ENCODE measurements at places on chromosomes 2 and 18. TPM values are rescaled to one million over a fixed set of nuclear protein-coding genes. Genes with fewer than 3 reads are reported as not detected.

DNA sequence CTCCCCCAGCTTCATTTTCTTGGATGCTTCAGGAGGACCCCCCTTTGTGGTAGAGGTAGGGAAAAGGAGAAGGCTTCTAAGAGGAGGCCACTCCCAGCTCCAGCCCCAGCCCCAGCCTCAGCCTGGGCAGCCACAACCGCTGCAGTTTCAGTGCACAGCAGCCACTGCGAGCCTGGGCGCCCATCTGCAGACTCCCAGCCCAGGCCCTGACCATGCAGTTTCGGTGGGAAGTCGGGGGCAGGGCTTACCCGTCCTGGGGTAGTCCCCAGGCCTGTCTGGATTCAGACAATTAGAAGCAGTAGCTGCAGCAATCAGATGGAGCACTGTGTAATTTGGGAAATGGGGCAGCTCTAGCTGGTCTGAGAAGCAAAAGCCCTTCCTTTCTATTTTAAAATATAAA, 28.6 kb downstream of the ITM2C start:
- H3K4me3 ChIP-seq, result no peak overlapping the region
- no peaks in the 10 kb centered on the region for H3K36me3 ChIP-seq
- no peaks in the 10 kb centered on the region for H3K4me1 ChIP-seq

GRCh38 chr2:160516547-160517365, 23.1 kb upstream of the RBMS1 start:
- no peak overlapping the region for H3K4me3 ChIP-seq
- H3K27ac ChIP-seq, result no peak overlapping the region
- H3K36me3 ChIP-seq, result no peaks in the 10 kb centered on the region
- peaks cover 11% of the 10 kb centered on the region for H3K4me1 ChIP-seq
- no peaks in the 10 kb centered on the region for H3K27me3 ChIP-seq

- no peak overlapping the region for H3K4me3 ChIP-seq
- peak overlapping the region; percentile 24 for H3K27ac ChIP-seq
- H3K4me1 ChIP-seq, result no peaks in the 10 kb centered on the region
- no peak for DNase-seq
- no peaks in the 10 kb centered on the region for H3K27me3 ChIP-seq
- H3K36me3 ChIP-seq, result no peaks in the 10 kb centered on the region
Observed at GRCh38 chr2:236335696-236336574, 71.7 kb upstream of the ASB18 start.

DNA sequence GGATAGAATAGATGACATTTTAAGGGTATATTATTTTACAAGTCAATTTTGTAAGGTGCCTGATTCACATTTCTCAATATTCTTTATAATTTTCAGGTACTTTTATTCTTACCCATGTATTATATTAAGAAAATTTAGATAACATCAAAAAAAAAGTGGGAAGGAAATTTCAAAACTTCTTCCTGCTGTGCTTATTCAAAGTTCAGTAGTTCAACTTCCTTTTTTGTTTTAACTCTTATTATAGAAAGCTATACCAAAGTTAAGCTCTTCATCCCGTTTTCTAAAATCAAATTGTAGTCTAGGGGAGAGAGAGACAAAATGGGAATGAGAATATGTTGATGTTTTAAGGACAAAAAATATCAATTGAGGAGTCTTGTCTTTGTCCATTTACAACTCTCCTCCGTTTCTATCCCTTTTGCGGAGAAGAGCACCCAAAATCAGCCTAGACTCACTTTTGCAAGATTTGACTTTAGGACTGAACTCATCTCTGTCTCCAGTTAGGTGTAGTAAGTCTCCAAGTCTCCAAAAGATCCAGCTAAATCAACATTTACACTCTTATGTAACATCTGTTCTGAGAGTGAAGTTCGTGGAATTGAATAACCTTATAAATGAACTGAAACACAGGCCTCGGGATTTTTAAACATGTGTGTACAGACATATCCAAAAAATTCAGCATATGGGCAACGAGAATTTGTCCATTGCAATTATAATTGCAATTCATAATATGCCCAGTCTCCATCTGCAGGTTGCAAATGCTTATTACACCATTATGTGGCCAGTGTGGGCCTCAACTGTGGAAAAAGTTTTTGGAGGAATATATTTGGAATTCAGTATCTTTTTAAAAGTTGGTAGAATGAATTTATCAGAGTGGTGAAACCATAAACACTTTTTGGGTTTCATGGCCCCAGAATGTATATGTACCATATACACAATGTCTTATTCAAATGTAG, 23.9 kb downstream of the FAM124B start:
- H3K4me3 ChIP-seq, result no peak overlapping the region
- H3K27me3 ChIP-seq, result no peaks in the 10 kb centered on the region
- no peak for DNase-seq
- no peaks in the 10 kb centered on the region for H3K36me3 ChIP-seq
- no peaks in the 10 kb centered on the region for H3K4me1 ChIP-seq

DNA sequence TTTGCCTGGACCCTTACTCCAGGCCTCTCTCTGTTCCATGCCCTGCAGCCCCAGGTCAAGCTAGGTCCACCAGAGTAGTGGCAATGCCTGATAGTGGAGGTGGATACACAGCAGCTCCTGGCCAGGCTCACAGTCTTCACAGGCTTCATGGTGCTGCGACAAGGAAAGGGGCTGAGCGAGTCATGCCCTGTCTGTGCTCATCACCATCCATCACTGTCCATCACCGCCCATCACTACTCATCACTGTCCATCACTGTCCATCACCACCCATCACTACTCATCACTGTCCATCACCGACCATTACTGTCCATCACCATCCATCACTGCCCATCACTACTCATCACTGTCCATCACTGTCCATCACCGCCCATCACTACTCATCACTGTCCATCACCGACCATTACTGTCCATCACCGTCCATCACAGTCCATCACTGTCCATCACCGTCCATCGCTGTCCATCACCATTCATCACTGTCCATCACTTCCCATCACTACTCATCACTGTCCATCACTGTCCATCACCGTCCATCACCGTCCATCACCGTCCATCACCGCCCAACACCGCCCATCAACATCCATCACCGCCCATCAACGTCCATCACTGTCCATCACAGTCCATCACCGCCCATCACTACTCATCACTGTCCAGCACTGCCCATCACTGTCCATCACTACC, 57.1 kb upstream of the OTOS start:
- H3K27ac ChIP-seq, result no peak overlapping the region
- DNase-seq, result no peak
- H3K36me3 ChIP-seq, result no peaks in the 10 kb centered on the region

- no peaks in the 10 kb centered on the region for H3K27me3 ChIP-seq
- no peaks in the 10 kb centered on the region for H3K4me1 ChIP-seq
- H3K4me3 ChIP-seq, result no peak overlapping the region
- no peak overlapping the region for H3K27ac ChIP-seq
Observed at GRCh38 chr2:226548732-226549131, 250.9 kb downstream of the IRS1 start.

- H3K4me1 ChIP-seq, result no peaks in the 10 kb centered on the region
- peak within 1 kb of the TSS; percentile 47 for H3K4me3 ChIP-seq
- no peaks in the 10 kb centered on the region for H3K36me3 ChIP-seq
Observed at GRCh38 chr2:218880102-218880858, at the start of gene WNT10A. Gene WNT10A (plus strand): TSS chr2:218880852. CDS start chr2:218880996, 144 bp downstream.

- no peak for DNase-seq
- no peaks in the 10 kb centered on the region for H3K27me3 ChIP-seq
- no peaks in the 10 kb centered on the region for H3K4me1 ChIP-seq
- peak overlapping the region; percentile 88 for H3K27ac ChIP-seq
- H3K36me3 ChIP-seq, result no peaks in the 10 kb centered on the region
Observed at GRCh38 chr2:239305771-239306170, 95.0 kb downstream of the HDAC4 start.

- H3K27ac ChIP-seq, result no peak overlapping the region
- no peak overlapping the region for H3K4me3 ChIP-seq
- no peaks in the 10 kb centered on the region for H3K36me3 ChIP-seq
- H3K27me3 ChIP-seq, result no peaks in the 10 kb centered on the region
- no peak for DNase-seq
Observed at GRCh38 chr2:193371200-193371599, 1176.5 kb upstream of the TMEFF2 start.

- DNase-seq, result no peak
- no peaks in the 10 kb centered on the region for H3K36me3 ChIP-seq
- no peak overlapping the region for H3K27ac ChIP-seq
- H3K27me3 ChIP-seq, result no peaks in the 10 kb centered on the region
Observed at GRCh38 chr2:186852508-186852907, 3.5 kb upstream of the ZSWIM2 start.

DNA sequence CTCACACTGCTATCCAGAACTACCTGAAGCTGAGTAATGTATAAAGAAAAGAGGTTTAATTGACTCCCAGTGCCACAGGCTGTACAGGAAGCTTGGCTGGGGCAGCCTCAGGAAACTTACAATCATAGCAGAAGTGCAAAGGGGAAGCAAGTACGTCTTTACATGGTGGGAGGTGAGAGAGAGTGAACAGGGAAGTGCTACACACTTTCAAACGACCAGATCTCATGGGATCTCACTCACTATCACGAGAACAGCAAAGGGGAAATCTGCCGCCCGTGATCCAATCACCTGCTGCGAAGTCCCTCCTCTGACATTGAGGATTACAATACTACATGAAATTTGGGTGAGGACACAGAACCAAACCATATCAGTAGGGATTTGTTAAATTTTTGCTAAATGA, 150.4 kb upstream of the NXPH2 start:
- H3K36me3 ChIP-seq, result no peaks in the 10 kb centered on the region
- no peaks in the 10 kb centered on the region for H3K27me3 ChIP-seq

DNA sequence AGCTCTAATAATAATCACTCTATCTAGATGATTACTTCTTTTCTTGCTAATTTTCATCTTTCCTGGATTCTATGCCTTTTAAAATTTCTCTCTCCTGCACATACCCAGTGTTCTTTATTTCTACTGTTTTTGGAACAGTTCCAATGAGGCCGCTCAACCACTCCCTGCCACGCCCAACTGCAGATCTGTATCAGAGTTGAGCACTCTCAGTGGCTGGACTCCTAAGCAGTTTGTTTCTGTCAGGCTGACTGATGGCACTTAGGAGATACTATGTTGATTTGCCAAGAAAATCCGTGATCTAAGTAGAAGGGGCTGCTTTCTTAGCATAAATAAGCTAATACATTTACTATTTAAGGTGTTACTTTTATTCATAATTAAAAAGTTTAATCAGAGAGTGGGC, 192.8 kb downstream of the ARHGAP15 start:
- H3K36me3 ChIP-seq, result no peaks in the 10 kb centered on the region
- peaks cover 2% of the 10 kb centered on the region for H3K27me3 ChIP-seq
- no peak overlapping the region for H3K27ac ChIP-seq
- DNase-seq, result no peak
- no peaks in the 10 kb centered on the region for H3K4me1 ChIP-seq

- H3K4me3 ChIP-seq, result no peak overlapping the region
- H3K4me1 ChIP-seq, result peaks cover 5% of the 10 kb centered on the region
- no peak overlapping the region for H3K27ac ChIP-seq
- DNase-seq, result no peak
- no peaks in the 10 kb centered on the region for H3K27me3 ChIP-seq
- peaks cover 8% of the 10 kb centered on the region for H3K36me3 ChIP-seq
Observed at GRCh38 chr2:196990788-196991461, 64.4 kb upstream of the PGAP1 start.

GRCh38 chr2:67600222-67600871, 203.2 kb downstream of the ETAA1 start:
- no peak overlapping the region for H3K4me3 ChIP-seq
- no peak overlapping the region for H3K27ac ChIP-seq
- no peaks in the 10 kb centered on the region for H3K36me3 ChIP-seq
- no peak for DNase-seq
- H3K27me3 ChIP-seq, result no peaks in the 10 kb centered on the region

GRCh38 chr2:16202266-16203020, 262.1 kb downstream of the MYCN start:
- no peak overlapping the region for H3K4me3 ChIP-seq
- DNase-seq, result no peak
- no peak overlapping the region for H3K27ac ChIP-seq
- no peaks in the 10 kb centered on the region for H3K36me3 ChIP-seq

DNA sequence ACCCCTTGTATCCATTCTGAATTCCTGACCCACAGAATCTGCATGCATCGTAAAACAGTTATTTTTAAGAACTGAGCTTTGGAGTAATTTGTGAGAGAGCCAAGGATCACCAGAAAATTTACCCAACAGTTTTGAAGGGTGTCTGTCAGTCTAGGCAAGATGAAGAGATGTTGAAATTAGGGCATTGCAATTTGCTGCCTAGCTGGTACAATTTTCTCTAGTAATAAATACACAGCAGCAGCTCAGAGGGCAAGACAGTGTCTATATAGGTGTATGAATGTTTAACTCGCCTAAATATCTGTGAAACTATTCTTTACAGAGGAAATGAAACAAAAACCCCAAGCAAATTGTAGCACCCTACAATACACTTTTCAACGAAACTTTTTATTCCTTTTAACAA, 377.8 kb upstream of the POU3F3 start:
- no peaks in the 10 kb centered on the region for H3K4me1 ChIP-seq
- no peak for DNase-seq
- no peaks in the 10 kb centered on the region for H3K36me3 ChIP-seq
- no peak overlapping the region for H3K4me3 ChIP-seq

DNA sequence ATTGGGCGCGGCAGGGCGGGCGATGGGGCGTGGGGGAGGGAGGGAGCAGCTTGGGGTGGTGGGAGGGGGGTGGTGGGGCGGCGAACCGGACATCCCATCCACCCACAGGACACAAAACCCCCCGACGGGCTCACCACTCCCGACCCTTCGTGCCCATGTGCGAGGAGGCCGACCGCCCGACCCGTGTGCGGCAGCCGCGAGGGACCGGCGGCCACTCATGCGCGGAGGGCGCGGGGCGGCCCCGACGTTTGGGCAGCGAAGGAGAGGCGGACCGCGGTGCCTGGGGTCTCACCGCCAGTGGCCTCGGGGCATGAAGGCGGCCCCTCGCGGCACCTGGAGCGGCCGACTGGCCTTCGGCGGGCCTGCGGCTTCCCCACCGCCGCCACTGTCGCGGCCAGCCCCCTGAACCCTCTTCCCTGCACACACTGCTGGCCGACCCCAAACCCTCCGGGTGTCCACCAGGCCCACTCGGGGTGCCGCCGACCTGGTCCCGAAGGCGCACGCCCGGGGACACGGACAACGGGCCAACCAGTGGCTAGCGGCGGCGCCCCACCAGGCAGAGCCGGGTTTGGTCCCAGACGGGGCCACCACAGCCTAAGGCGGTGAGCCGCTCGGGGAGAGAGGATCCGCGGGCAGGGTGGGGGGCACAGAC, 94.6 kb upstream of the ANKRD30BL start:
- H3K4me1 ChIP-seq, result no peaks in the 10 kb centered on the region
- H3K27me3 ChIP-seq, result no peaks in the 10 kb centered on the region
- H3K27ac ChIP-seq, result no peak overlapping the region
- DNase-seq, result no peak

- DNase-seq, result no peak
- H3K4me1 ChIP-seq, result no peaks in the 10 kb centered on the region
Observed at GRCh38 chr2:156430236-156430979, 5.8 kb upstream of the GPD2 start.

RND3 gene
- total RNA-seq, result 73.5 TPM

UGT1A10 gene
- not detected for total RNA-seq

ARHGAP28 gene
- 3.6 TPM for total RNA-seq

CARF gene
- total RNA-seq, result 32.6 TPM

DUSP2 gene
- total RNA-seq, result 14.0 TPM

CLIP4 gene
- total RNA-seq, result 93.2 TPM

AP1S3 gene
- not detected for total RNA-seq
